ENCODE measurements at places on chromosomes 3 and 15.

GRCh38 chr3:3578718-3579117 lies 220.5 kb upstream of the LRRN1 start:
- DNase-seq: no peak

- DNase-seq: no peak
These were observed 582.3 kb upstream of the NAALADL2 start for GRCh38 chr3:174276826-174277225.

GRCh38 chr3:37148208-37148607 lies 26.2 kb downstream of the LRRFIP2 start:
- DNase-seq: no peak

DNA sequence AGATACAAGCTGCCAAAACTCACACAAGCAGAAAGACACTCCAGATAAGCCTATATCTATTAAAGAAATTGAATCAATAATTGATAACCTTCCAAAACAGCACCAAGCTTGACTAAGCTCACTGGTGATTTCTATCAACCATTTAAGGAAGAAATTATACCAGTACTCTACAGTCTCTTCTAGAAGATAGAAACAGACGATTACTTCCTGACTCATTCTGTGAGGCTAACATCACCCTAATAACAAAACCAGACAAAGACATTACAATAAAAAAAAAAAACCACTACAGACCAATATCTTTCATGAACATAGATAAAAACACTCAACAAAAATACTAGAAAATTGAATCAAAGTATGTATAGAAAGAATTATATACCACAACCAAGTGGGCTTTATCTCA lies 20.2 kb downstream of the CHDH start:
- no peak for DNase-seq

- no peak for DNase-seq
These were observed 265.6 kb upstream of the UBE2E2 start for GRCh38 chr3:22937536-22937935.

DNA sequence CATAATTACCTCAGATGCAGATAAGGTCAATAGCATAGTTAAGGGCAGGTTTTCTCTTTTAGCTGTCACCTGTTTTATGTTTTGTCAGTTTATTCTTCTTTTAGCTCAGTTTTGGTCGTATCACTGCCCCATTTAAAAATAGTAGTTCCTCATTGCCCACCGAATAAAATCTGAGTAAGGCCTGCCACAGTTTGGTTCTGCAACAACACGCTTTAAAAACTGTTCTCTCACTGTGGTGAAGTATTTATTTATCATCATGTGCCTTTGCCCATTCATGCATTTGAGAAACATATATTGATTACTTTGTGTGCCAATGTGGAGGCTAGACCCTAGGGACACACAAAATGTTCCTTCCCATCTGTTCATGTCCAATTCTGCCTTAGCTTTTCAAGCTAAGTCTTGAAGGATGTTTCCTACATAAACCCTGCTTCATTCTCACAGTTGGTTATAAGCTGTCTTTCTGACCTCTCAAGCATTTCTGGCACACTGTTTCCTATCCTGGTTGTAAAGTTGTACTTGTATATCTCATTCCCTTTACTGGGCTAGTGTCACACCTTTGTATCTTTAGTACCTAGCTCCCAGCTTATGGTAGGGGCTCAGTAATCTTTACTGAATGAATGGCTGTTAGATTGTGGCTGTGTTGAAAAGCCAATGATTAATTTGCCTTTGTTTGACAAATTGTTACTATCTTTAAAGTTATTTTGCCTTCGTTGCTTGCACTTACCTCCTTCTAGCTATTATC lies 23.9 kb downstream of the AKAP13 start:
- DNase-seq: no peak

GRCh38 chr3:47339951-47340350 lies 40.9 kb upstream of the PTPN23 start:
- no peak for DNase-seq

GRCh38 chr15:59237924-59238331 lies 31.3 kb downstream of the LDHAL6B start:
- no peak for DNase-seq

DNA sequence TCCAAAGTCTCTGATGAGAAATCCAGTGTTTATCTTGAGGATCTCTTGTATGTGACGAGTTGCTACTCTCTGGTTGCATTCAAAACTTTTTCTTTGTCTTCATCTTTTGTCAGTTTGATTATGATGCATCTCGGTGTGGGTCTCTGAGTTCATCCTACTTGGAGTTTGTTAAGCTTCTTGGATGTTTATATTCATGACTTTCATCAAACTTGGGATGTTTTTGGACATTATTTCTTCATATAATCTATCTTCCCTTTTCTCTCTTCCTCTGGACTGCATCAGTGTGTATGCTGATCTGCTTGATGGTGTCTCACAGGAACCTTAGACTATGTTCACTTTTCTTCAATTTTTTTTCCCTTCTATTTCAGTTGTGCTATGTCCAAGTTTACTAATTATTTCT lies 320.4 kb downstream of the TLE3 start:
- no peak for DNase-seq

DNA sequence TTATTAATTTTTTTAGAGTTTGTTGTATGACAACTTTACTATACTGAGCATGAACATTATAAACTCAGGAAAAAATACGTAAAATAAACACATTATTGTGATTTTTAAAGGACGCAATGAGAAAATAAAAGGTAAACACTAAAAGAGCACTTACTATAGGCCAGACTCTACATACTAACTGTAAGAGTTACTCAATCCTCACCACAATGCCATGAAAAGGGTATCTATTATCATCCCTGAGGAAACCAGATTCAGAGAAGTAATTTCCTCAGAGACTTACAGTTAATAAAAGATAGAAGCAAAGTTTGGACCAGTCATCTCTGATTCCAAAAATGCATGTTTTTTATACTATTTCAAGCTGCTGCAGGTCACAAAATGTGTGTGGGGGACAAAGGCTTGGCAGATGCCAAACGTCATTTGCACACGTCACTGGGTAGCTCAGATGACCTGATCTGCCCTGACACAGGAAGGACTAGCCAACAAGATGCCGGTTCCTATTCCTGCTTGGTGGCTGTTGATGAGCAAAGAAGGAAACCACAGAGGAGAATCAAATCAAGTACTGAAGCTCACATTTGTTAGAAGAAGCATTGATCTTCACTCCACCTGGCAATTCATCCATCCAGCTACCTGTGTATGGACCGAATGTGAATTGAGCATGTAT lies 42.3 kb downstream of the KLHL6 start:
- no peak for DNase-seq

GRCh38 chr15:38674448-38674847 lies 109.8 kb upstream of the RASGRP1 start:
- DNase-seq: no peak

DNA sequence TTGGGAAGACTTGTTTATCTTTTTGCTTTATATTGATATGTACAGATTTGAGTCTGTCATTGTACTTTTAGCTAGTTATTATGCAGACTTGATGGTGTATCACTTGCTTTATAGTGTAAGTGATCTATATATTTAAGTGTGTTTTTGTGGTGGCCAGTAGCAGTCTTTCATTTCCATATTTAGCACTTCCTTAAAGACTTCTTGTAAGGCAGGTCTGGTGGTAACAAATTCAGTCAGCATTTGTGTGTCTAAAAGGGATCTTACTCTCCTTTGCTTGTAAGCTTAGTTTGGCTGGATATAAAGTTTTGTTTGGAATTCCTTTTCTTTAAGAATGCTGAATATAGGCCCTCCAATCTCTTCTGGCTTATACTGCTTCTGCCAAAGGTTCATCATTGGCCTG lies 322.5 kb upstream of the EPHA6 start:
- no peak for DNase-seq

- DNase-seq: no peak
These were observed 106.1 kb downstream of the FILIP1L start for GRCh38 chr3:100008081-100008698.

- DNase-seq: no peak
These were observed 15.0 kb downstream of the FBLN2 start for GRCh38 chr3:13563911-13564310.

GRCh38 chr3:53216723-53217122 lies 39.1 kb downstream of the TKT start:
- DNase-seq: no peak

DNA sequence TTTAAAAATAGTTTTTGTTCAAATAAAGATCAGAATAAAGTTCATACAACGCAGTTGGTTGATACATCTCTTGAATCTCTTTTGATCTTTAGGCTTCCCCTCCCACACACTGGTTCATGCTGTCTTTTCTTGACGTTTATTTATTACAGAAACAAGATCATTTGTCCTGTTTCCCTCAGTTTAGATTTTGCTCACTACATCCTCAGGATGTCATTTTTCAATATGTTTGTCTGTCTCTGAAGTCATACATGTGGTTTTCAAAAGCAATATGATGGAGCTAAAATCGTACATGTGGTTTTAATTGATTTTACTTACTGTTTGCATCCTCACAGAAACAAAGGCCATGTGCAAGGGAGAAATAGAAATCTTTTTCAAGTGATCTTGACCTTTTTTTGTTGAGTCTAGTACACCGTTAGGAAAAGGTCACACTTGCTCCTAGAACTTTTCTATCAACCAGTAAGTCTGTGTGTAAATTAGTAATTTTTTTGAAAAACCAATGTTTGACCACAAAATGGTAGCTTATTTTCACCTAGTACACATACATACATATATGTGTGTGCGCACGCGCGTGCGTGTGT lies 63.7 kb upstream of the SENP5 start:
- DNase-seq: no peak

- DNase-seq: no peak
These were observed 48.8 kb downstream of the FBXO22 start for GRCh38 chr15:75952525-75952924.

GRCh38 chr3:26682406-26682805 lies 59.8 kb downstream of the LRRC3B start:
- no peak for DNase-seq

DNA sequence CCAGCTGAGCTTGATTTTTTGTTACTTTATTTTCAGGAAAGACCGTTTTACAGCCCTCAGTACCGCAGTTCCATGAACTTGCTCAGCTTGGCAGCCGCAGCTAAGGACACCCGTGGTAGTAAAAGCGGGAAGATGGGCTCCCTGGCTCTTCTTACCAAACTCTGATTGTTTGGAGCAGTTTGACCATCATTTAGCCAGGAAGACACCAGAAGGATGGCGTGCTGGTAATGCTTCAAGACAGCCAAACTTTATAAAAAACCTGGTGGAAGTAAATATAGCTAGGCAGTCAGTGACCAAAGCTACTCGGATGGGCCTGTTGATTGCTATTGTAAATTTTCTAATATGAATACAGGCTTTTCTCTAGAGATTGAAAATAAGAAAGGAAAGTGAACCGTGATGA lies 28.9 kb downstream of the POLR2M start:
- DNase-seq: no peak

GRCh38 chr15:35926007-35926380 lies 380.0 kb upstream of the DPH6 start:
- no peak for DNase-seq

DNA sequence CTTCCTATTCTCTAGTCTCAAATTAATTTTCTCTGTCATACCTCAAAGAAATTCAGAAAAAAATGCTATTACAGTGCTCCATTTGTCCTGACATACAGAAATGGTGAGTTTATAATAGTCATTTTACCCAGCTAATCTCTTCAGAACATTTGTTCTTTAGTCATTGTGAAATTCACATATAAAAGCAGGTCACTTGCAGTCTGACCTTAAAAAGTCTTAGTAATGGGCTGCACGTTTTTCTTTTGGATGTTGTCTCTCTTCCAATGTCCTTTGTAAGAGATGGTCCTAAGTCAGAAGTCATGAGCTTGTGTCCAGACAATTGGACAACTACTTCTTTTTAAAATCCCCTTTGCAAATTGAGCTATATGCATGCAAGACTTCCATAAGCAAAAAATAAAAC lies 17.0 kb upstream of the IL1RAP start:
- no peak for DNase-seq

GRCh38 chr15:71730277-71731144 lies 79.8 kb upstream of the NR2E3 start:
- DNase-seq: peak; percentile 9

DNA sequence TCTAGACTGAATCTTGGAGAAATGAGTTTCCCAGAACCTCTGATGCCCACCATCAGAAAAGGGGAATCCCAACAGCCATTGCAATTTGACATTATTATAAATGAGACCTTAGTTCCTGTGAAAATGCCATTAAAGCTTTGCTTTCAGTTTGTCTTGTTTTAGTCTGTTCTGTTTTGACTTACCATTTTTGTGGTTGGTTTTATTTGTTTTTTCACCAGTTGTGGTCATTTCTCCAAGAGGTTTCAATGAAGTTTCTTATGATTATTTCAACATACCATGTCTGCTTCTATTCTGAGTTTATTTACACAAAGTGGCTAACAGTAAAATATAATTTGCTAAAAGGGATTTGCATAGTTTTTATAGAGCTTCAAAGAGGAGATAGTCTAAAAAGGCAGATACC lies 175.0 kb upstream of the MCTP2 start:
- no peak for DNase-seq

DNA sequence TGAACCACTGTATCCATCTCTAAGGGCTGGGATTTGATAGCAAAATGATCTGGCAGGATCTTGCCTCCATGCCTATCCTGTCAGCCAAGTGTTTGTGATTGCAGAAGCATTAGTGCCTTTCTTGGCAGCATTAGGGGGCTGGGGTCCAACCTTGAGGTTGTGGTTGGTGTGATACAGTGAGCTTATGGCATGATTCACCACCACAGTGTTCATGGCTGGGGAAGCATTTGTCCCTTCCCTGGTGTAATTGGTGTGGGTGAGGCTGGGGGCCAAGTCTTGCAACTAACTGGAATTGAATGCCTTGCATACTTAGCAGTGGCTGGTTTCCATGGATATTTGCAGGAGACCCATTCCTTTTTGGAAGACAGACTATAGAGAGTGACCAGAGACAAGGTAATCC lies 271.0 kb upstream of the TBL1XR1 start:
- DNase-seq: peak; percentile 94

DNA sequence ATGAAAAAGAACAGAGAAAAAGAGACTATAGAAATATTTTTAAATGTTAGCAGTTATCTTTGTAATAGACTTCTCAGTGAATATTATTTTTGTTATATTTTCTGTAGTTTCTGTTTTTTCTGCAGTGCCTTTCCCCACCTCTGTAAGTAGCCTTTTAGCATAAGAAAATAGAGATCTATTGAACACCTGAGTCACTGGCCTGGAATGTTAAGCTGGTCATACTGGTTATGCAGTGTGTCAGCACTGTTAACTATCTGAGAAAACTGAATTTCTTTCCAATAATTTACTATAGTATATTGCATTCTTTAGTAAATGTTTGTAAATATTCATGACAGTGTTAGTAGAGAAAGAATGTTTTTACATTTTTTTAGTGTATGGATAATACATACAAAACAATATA lies 79.8 kb downstream of the NECTIN3 start:
- DNase-seq: no peak

GRCh38 chr3:17678116-17678741 lies 64.2 kb downstream of the TBC1D5 start:
- no peak for DNase-seq

DNA sequence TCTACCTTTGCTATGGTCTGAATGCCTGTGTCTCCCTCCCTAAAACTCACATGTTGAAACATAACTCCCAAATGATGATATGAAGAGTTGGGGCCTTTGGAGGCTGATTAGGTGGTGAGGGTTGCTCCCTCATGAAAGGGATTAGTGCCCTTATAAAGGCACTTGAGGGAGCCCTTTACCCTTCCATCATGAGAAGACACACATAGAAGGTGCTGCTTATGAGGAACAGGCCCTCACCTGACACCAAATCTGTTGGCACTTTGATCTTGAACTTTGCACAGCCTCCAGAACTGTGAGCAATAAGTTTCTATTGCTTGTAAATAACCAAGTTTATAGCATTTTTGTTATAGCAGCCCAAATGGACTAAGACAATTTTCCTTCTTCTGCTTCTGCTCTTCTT lies 76.2 kb upstream of the ADAMTS9 start:
- no peak for DNase-seq

All from NCI-H446 (cell line).